Activated CD4-positive, alpha-beta T cell treated with anti-CD3 and anti-CD28 coated beads, Interleukin-2, amount 50 U/mL, for 1 hour (primary cell): ENCODE measurements at places on chromosomes 2 and 18.

- no peak for DNase-seq
Measured at GRCh38 chr2:162908567-162908966, 70.0 kb upstream of the KCNH7 start.

DNA sequence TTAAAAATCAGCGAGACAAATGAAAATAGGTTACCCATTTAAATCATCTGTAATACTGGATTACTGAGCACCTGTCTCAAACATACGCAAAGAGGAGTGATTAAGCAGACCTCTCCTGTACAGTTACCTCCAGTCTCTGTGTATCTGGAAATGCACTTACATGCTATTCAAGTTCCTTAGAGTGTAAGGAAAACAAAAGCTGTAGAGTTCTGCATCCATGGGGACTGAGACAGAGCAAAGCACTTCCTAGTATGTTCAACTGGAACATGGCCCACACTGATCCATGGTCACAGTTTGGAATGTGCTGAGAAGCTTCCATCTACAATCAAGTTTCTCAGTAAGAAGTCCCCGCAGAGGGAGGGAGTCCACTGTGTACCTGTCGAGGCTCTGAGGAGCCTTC, 63.9 kb downstream of the PPP4R1 start:
- no peak for DNase-seq

GRCh38 chr18:12745095-12745795, 42.4 kb downstream of the PSMG2 start:
- no peak for DNase-seq

DNA sequence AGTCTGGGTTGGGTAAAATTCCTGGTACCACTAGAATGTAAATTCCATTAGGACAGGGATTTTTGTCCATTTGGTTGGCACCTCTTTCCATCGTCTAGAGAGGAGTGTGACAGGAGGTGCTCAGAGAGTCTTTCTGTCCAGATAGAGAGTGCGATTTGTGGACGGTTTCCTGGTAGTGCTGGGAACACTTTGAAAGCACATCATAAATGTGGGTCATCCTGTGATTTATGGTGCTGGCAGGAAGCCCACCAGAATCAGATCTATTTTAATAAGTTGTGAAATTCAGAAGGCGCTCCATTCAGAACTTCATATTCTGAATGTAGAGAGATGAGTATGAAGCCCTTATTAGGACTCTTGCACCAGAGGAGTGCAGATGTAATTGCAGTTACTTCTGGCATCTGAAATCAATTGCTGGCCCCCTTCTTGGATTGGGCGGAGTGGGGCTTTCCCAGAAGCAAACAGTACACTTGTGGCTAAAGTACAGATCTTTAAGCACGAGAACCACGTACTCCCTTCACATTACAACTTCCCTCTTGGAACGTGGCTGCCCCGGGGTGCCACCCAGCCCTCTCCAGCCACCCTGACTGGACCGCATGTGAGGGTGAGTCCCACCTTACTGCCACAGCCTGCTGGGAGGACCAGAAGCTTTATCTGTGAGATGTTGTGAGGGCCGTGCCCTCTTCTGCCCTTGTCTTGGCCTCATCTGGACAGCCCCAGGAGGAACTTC, 243.2 kb downstream of the MYO3B start:
- DNase-seq, result no peak

- DNase-seq, result no peak
Measured at GRCh38 chr2:241854342-241855244, 4.1 kb downstream of the PDCD1 start.

DNA sequence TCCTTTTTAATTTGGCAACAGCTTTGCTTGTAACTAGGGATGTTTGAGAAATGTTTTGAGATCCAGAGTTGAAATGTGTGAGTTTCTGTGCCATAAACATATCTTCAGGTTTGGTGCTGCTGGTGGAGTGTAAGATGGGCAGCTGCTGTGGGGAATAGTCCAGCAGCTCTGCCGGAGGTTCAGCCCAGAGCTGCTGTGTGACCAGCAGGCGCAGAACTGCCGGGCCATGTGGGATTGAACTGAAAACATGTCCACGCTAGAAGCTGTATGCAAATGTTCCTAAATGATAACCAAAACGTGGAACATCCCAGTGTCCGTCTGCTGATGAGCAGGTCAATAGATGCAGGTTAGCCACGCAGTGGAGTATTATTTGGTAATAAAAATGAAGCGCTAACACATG, 99.6 kb downstream of the DGKD start:
- no peak for DNase-seq

GRCh38 chr18:79246309-79247108, 149.2 kb upstream of the NFATC1 start:
- DNase-seq, result peak; percentile 64

GRCh38 chr2:183093857-183094657, 15.5 kb downstream of the DUSP19 start:
- DNase-seq, result no peak

- DNase-seq, result no peak
Measured at GRCh38 chr18:48356909-48357631, 52.1 kb downstream of the ZBTB7C start.

GRCh38 chr2:46510598-46511177, 31.3 kb downstream of the TMEM247 start:
- no peak for DNase-seq

DNA sequence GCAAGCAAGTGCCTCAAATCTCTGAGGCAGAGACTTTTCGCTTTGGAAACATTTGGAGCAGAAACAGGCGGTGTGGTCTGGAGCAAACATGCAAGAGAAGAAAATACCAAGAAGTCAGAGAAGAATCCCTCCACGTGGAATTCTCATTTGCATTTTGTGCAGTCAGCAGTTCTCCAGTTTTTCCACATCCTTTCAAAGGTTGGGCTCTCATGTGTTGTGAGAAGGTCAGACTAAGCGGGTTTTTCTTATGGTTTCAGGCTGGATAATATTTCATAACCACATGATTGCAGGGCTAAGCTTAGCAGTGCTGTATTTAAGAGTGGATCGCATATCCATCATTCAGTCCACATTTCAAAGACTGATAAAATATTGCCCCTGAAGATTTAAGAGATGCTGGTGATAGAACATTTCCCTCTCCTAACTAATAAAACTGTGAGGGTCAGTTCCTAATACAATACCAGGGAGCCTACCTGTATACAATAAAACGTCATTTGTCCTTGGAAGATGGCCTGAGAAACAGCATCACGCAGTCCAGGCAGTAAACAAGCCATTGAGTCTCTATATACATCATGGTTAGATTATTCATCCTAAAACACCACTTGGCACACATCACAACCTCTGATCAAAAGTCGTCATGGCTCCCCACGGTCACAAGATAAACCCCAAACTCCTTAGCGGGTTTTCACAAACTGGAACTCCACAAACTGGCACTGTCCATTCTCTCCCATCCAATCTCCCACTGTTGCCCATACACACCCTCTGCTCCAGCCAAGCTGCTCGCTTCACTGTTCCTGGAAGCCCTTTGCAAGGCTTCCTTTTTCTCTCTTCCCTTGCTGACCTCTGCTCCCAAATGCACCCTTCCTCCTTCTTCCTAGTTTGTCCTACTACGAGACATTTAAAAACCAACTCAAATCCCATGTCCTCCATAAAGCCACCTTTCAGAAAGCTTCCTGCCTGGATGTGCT, 31.5 kb downstream of the ANKRD44 start:
- no peak for DNase-seq

- DNase-seq, result no peak
Measured at GRCh38 chr2:213288913-213289700, 4.8 kb downstream of the SPAG16 start.

- no peak for DNase-seq
Measured at GRCh38 chr18:74869904-74870863, 272.5 kb downstream of the ZNF407 start.

DNA sequence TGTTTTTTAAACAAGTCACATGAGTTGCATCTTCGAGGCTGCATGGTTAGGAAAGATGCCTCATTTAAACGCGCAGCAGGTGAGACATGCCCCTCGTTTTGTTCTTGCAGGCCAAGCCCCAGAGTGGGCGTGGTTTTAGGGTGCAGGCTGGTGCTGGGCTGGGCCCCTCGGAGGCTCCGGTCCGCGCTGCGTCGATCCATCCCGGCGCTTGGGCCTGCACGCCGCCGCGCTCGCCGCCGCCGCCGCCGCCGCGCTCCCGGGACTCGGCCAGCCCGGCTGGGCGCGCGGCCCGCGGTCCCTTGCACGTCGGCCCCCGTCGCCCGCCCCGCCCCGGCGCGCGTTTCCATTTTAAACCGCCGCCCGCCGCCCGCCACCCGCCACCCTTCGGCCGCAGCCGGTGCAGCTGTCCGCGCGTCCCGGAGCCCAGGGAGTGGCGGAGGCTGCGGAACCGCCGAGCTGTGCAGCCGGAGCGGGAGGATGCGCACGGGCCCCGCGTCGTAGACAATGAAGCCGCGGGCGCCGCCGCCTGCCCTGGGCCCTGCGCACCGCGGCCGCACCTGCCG, 175.5 kb downstream of the AGAP1 start:
- DNase-seq, result peak; percentile 15

DNA sequence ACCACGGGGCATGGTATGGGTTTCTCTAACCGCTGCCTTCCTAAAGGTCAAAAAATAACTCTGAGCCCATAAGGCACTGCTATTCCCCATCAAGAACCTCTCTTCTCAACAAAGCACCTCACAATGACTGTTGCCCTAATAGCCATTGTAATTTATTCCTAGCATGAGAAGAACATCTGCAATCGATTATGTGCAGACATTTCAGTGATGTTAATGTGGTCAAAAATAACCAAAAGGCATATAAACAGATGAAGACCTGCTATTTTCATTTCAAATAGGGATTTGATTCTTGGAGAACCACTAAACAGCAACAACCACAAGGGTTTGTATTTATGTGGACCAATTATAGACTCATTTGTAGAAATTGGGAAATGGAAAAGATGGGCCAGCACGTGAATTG, 356.6 kb downstream of the FBXO15 start:
- no peak for DNase-seq

DNA sequence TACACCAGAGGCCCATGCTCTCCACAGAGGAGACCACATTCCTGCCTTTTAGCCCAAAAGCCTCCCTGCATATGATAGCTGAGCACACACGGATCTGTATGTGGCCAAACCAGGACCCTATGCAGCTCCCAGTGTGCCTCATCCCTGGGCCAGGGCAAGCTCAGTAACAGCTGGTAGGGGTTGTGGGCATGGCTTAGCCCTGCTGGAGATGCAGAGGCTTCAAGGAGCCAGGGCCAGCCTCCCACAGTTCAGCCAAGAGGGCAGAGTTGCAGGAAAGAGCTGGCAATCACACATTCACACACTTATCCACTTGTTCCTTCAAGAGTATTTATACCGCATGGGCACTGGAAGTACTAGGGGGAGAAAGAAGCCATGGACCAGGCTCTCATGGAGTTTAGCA, 1.6 kb upstream of the LIMS2 start:
- no peak for DNase-seq
